ENCODE measurements at places on chromosomes 6 and 20.

DNA sequence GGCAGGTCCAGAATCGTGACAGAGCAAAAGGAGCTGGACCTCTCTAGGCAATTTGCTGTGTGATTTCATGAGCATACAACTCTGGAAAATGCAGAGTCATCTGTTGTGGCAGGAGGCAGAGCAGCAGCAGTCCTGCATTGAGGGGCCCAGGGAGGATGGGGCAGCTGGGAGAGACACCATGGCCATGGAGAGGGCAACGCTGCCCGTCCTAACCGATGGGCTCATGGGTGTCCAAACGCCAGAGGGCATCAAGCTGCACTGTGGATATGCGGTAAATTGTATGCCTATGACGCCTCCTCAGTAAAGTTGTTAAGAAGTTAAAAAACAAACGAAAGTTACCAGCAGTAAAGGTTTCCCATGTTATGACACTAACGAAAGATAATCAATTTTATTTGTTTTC lies 42.2 kb upstream of the DACT2 start:
- no peak for DNase-seq

GRCh38 chr20:49034070-49034732 lies 11.9 kb upstream of the CSE1L start:
- DNase-seq = no peak

DNA sequence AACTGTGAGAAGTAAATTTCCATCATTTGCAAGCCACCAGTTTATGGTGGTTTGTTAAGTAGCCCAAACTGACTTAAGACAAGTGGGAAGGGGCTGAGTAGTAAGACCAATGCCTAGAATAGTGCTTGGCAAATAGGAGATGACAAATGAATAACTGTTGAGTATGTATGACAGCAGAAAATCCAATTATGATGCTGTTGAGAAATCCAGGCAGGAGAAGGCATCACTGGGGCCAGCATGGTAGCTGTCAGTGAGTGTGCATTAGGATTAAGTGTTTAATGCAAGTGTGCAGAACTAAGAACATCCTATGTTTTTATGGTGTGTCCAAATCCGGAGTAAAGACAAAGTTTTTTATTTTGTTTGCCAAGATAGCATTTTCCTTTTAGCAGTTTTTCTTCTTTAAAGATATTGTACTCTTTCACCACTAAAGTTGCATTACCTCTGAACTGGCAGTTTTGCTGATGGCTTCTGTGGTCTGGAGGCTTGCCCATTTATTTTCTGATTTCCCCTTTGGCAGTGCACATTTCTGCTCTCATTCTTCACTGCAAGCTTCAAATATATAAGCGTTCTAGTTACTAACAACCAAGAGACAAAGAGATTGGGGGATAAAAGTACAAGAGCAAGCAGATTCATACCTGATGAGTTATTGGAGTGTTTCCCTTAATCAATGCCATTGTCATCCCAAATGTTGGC lies 289.7 kb downstream of the KCNQ5 start:
- no peak for DNase-seq

DNA sequence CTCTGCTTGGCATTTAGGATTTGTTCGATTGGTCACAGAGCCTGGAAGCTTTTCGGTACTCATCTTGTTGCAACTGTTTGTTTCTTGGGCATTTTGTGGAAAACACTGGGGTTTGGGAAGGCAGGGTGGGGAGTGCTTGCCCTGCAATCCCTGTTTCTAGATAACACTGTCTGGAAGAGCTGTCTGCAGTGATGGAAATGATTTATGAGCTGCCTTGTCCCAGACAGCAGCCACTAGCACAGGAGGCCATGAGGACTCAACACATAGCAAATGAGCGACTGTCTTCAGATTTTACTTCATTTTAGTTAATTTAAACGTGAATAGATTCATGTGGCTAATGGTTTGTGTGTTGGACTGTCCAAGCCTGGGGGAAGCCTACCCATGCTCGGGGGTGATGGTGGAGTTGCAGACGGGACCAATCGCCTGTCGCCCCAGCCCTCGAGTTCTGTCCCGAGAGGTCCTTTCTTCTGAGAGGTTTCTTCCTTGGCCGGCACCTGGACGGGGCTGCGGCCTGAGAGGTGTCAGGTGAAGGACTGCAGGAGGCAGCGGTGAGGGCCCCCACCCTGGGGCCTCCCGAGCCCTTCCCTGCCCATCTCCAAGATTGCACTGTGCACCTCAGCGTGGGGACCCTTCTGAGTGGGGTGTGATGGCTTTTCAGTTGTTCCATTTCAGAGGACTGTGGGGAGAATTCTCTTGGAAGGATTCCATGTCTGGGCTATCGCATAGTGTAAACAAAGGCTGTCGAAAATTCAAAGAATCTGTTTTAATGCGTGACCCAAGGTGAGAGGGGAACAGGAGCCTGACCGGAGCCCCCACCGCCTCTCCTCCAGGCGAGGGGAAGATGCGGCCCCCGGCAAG lies 55.4 kb downstream of the SMOC2 start:
- DNase-seq = no peak

GRCh38 chr6:26270486-26270861 lies 94.5 kb upstream of the BTN3A2 start:
- no peak for DNase-seq

Data from stimulated activated CD4-positive, alpha-beta T cell treated with anti-CD3 and anti-CD28 coated beads, Interleukin-4, amount 100 ng/mL, for 4 hours (primary cell).